ENCODE measurements at places on chromosomes 13 and 19. TPM values are rescaled to one million over a fixed set of nuclear protein-coding genes. Genes with fewer than 3 reads are reported as not detected.

SULT2B1 gene
- total RNA-seq, result 0.35 TPM

DNA sequence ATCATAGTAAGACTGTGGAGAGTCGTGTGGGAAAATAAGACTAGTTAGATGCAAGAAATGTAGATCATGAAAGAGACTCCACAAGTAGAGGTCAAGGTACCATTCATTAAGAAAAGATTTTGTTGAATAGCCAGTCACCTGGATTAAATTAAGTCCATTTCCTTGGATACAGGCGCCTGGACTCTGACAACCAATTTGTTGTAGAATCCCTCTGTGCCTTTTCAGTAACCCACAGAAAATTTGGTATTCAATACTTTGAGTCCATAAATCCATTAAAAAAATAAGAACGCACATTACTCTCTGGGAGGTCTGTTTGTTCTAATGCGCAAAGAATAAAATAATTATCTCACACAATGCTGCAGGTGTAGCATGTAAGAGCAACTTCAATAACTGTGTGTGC lies 469.4 kb downstream of the KLF12 start:
- DNase-seq, result no peak

GRCh38 chr19:5910638-5910907 lies 3.5 kb upstream of the CAPS start:
- no peak for DNase-seq

DNA sequence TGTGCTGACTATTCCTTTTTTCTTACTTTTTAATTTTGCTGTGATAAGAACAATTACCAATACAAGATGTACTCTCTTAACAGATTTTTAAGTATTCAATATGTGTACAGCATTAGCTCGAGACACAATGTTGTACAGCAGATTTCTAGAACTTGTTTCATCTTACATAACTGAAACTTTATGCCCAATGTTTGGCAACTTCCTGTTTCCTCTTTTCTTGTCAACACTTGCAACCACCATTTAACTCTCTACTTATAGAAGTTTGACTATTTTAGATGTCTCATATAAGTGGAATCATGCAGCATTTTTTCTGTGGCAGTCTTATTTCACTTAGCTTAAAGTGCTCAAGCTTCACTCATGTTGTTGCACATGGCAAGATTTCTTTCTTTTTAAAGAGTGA lies 1426.8 kb downstream of the SLITRK5 start:
- no peak for DNase-seq

DNA sequence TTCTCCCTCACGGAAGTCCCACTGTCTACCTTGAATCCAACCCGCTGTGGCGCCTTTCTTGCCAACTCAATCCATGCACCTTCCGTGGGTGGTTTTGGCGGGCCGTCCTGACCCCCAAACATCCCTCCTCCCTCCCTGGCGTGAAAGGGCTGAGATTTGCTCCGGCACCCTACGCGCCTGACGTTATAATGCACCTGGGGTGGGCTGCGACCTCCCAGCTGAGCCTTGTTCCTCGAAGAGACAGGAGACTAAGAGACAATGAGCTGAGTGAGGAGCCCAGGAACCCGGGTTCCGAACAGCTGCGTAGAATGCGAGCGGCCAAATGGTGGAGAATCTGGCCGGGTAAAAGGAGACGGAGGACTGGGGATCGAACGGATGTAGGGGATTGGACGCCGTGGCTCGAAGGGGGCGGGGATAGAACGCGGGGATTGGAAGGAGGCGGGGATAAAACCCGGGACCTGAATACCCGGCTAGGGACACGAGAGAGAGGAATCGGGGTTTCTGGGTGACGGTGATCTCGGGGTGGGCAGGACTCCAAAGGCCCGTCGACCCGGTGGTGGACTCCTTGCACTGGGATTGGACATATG lies at the start of gene CPT1C:
TSS of gene CPT1C (plus strand) at position 461 of the 587 bp plus-strand sequence. CDS start 1,137 bp downstream, outside the sequence.
- DNase-seq, result peak; percentile 76
